Temporal lobe (tissue), 4 donors: ENCODE measurements at places on chromosomes 3 and 15. TPM values are rescaled to one million over a fixed set of nuclear protein-coding genes. Genes with fewer than 3 reads are reported as not detected.

The PDZRN3 gene
- 28.0 TPM for total RNA-seq

The TRMT10C gene
- 36.4 TPM for total RNA-seq

The PPCDC gene
- 2.5 TPM for total RNA-seq

The SPINK8 gene
- total RNA-seq = not detected

The GABRR3 gene
- under 0.01 TPM for total RNA-seq

The TLR9 gene
- not detected for total RNA-seq

The VIPR1 gene
- total RNA-seq = under 0.01 TPM

The PLA2G4E gene
- total RNA-seq = not detected

The SNAPC5 gene
- 11.8 TPM for total RNA-seq

The C15orf39 gene
- total RNA-seq = 0.98 TPM

The ZNF80 gene
- not detected for total RNA-seq

The LDHAL6B gene
- total RNA-seq = not detected

The DLEC1 gene
- total RNA-seq = 0.74 TPM

The NIT2 gene
- total RNA-seq = 10.1 TPM

The RAB7A gene
- total RNA-seq = 40.3 TPM

The FILIP1L gene
- 2.2 TPM for total RNA-seq

The TIGIT gene
- total RNA-seq = under 0.01 TPM

The SIDT1 gene
- total RNA-seq = 3.7 TPM

The SGO1 gene
- total RNA-seq = 2.0 TPM

The MESP2 gene
- not detected for total RNA-seq

The PRKCD gene
- total RNA-seq = 0.98 TPM

The DISP2 gene
- total RNA-seq = 20.9 TPM

The KNG1 gene
- total RNA-seq = not detected

The TMEM266 gene
- 3.2 TPM for total RNA-seq

The ZNF592 gene
- total RNA-seq = 7.9 TPM

The ARGFX gene
- total RNA-seq = not detected

The GP5 gene
- under 0.01 TPM for total RNA-seq

The KIF9 gene
- total RNA-seq = 3.4 TPM

The IL17RD gene
- 47.5 TPM for total RNA-seq

The DPPA4 gene
- total RNA-seq = 0.98 TPM

The SUSD5 gene
- total RNA-seq = 1.7 TPM

The ITGB5 gene
- total RNA-seq = 22.9 TPM

The CEP19 gene
- total RNA-seq = 6.9 TPM

The PPIB gene
- total RNA-seq = 88.0 TPM

The SH3GL3 gene
- 129 TPM for total RNA-seq

The NPAP1 gene
- total RNA-seq = 0.49 TPM

The CPLX3 gene
- 0.49 TPM for total RNA-seq

The MRAS gene
- 63.9 TPM for total RNA-seq

The ZNF502 gene
- total RNA-seq = 10.8 TPM

The ALAS1 gene
- total RNA-seq = 29.0 TPM

The MITF gene
- 0.98 TPM for total RNA-seq

The GOLGA8N gene
- total RNA-seq = 3.0 TPM

The PLS1 gene
- total RNA-seq = 1.5 TPM

The CLDN16 gene
- 0.25 TPM for total RNA-seq

The ARHGAP31 gene
- 4.7 TPM for total RNA-seq

The CHRNA5 gene
- total RNA-seq = 2.0 TPM

The NOX5 gene
- not detected for total RNA-seq
